ENCODE measurements at places on chromosomes 12 and 14.

DNA sequence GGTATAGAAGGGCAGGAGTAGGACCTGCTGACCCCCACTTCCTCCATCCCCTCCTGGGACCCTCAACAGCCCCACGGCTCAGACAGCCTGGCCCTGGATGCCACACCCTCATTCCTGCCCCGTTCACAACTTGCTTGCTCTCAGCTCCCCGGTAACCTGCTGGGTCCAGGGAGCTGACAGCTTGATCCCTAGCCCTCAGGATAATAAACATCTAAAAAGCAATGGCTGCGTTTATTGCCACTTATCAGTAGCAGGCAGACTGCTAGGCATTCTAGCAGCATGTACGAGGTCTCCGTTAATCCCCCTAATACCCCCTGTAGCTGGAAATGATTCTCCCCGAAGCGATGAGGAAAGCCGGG, 24.3 kb upstream of the RPLP0 start:
- DNase-seq: peak; percentile 7

DNA sequence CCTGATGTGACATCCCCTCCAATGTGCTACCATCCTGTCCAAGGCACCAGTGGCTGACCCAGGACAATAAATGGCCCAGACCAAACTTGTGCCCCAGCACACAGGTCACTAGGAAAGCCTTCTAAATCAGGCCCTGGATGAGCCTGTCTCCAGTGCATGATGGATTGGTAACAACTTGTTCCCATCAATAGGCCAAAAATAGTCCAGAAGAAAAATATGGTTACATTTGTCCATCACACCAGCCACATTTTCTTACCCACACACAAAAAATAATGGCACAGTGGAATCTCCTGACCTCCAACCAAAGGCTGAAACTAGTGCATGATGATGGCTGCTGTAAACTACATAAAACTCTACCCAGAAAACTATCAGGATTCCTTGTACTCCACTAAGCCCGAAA, 228.4 kb downstream of the SPTSSA start:
- DNase-seq: no peak

DNA sequence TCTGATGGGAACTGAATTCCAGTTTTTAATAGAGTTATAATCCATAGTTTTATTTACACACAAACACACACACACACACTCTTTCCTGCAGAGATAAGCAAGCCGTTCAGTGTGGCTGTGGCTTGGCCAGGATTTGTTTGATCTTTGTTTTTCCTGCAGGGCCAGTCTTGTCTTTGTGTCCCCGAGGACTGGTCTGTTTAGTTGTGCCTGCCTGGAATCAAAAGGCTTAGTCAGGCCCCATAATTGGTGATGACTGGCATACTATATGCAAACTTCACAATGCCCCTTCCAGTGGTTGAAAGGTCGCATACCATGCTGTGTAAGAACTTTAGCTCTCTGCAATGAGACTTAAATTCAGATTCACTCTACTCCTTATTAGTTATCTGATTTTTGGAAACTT, 26.0 kb downstream of the WBP11 start:
- DNase-seq: no peak

DNA sequence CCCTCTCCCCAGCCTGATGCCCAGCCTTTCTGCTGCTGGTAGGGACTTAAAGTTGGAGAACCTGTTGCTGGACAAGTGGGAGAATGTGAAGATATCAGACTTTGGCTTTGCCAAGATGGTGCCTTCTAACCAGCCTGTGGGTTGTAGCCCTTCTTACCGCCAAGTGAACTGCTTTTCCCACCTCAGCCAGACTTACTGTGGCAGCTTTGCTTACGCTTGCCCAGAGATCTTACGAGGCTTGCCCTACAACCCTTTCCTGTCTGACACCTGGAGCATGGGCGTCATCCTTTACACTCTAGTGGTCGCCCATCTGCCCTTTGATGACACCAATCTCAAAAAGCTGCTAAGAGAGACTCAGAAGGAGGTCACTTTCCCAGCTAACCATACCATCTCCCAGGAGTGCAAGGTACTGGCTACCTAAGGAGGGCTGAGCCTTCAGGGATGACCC, 1.6 kb downstream of the TSSK4 start:
- DNase-seq: no peak

DNA sequence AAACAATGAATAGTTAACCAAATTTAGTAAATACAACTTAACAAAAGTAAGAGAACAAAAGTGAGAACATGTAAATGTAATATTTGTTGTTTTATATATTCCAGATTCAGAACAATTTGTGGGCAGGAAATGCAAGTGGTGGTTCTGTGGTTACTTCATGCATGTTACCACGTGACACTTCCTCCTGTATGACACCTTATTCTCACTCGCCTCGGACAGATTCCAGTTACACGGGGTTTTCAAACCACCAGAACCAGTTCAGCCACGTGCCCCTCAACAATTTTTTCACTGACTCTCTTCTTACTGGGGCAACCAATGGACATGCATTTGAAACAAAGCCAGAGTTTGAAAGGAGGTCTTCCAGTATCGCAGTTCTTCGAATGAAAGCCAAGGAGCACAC, 21.0 kb downstream of the ALX1 start:
- no peak for DNase-seq

DNA sequence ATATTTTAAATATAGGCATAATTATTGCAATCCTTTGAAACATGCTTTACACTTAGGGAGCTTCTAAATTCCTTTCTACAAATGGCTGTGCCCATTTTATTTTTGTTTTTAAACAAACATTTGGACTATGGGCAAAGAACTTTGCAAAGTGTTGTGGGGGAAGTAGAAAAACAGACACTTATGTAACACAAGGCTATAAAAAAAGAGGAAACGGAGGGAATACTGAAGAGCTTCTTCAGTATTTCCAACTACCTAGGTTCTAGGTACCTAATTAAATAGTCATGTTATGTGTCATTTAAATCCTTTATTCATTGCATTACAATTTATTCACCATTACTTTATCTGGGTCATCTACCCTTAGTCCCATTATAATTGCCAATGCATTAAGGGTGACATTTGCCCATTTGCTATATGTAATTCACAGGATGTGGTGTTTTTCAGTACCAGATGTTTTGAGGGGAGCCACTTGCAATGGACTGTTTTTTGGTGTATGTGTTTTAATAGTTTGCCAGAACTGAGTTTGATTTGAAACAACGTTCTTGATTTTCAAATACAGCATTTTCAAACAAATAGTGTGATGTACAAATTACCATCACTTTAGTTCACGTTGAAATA, 1.5 kb upstream of the MSRB3 start:
- DNase-seq: no peak

DNA sequence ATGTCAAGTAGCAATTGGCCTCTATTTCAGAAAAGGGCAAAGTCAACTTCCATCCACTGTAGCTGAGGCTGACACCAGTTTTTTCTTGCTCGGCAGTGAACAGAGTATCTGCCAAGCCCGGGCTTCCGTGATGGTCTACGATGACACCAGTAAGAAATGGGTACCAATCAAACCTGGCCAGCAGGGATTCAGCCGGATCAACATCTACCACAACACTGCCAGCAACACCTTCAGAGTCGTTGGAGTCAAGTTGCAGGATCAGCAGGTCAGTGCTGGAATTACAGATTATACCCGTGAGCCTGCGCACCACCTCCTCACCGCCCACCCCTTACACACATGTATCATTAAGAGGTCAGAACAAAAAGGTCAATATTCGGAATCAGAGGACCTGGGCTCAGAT, 19.4 kb downstream of the EVL start:
- no peak for DNase-seq

DNA sequence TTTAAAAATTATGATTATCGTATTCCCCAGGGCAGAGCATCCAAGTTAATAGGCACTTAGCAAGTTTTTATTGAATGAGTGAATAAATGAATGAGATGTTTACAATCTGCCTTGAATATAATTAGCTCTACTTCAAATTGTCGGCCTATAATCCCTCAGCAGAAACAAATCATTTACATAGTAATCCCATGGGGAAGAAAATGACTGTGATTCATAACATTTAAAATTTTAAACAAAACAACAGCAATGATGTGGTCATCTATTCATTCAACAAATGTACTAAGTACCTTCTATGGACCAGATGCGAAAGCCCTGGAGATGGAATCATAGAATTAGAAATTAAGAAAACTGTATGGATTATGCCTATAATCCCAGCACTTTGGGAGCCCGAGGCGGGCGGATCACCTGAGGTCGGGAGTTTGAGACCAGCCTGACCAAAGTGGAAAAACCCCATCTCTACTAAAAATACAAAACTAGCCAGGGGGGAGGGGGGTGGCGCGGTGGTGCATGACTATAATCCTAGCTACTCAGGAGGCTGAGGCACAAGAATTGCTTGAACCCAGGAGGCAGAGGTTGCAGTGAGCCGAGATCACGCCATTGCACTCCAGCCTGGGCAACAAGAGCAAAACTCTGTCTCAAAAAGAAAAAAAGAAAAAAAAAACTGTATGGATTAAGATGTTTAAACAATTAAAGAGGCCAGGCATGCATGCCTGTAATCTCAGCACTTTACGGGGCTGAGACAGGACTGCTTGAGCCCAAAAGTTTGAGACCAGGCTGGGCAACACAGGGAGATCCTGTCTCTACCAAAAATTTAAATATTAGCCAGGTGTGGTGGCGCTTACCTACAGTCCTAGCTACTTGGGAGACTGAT, 17.7 kb upstream of the MDM2 start:
- DNase-seq: no peak
